ENCODE measurements at places on chromosomes 3 and 15.
A peak's percentile ranks its signal among the peaks of the same experiment; 100 is the strongest.

GRCh38 chr15:92664178-92664900 lies 8.8 kb upstream of the FAM174B start:
- DNase-seq, result no peak

- no peak for DNase-seq
Measured at GRCh38 chr3:59843821-59844220, 794.0 kb upstream of the CFAP20DC start.

DNA sequence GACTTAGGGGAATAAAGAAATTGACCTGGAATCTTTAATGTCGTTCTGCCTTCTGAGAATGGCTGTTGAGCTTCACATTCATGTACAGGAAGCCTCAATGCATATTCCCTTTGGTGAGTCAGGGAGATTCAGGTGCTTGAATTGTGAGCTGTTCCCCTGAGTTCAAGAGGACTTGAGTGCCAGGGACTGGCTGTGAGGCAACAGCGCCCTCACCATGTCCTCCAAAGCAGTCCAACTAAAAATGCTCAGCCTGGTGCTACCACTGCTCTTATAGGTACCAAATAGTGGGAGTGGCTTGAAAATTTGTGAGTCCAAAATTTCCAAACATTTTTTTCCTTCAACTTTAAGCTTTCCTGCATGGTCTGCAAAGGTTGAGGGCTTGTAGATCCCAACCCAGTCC lies 54.1 kb downstream of the LEO1 start:
- DNase-seq, result no peak

DNA sequence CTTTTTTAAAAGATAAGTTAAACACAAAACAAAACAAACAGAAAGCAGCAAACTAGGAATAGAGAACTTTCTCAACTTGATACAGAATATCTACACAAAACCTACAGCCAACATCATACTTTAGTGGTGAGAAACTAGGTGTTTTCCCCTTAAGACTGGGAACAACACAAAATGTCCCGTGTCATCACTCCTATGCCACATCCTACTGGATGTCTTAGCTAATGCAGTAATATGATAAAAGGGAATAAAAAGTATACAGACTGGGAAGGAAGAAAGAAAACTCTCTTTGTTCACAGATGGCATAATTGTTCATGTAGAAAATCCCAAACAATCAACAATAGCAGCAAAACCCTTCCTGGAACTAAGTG lies 45.9 kb downstream of the TMEM45A start:
- DNase-seq, result no peak

DNA sequence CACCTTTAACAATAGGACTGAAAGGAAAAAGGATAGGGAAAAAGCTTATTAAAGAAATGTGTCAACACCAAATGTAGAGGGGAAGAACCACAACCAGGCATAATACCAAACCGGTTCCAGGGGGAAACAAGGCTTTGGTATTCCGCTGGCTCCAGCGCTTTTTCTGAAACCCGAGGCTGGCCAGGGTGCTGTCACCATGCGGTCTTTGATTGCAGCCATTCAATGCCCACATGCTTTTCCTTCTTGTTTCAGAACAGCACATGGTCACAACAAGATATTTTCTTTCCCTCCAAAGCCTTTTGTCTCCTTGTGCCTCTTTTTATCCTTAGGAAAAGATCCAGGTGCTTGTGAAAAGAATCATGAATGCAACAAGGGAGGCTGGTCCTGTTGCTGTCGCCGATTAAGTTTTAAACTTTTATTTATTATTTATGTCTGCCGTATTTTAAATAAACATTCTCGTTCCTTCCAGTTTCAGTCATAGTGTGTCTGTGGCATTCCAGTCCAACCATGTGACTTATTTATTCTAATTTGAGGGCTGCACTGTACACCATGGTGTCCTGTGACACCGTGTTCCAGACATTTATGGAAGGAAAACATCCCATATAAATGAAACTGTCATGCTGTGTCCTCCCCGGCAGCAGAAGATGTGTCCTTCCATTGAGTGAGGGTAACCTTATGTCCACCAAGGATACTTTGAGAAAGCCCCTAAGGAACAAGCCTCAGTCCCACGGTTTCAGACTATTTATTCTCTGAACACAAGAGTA lies 41.1 kb downstream of the CCK start:
- no peak for DNase-seq

DNA sequence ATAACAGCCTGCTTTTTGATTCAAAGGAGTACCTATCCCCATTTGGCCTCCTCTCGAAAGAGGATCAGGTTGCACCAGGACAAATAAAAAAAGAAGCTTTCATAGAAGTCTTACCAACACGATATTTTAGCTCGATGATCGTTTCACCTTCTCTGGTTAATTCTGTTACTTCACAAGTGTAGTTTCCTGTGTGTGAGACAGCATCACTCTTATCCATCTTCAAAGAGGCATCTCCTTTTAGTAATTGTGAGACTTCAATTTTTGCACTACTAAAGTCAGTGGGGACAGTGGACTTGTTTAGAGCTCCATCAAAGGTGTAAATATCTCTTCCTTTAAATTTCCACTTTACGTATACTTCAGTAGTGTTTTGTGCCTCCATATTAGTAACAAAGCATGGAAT lies 11.0 kb downstream of the CD47 start:
- no peak for DNase-seq

DNA sequence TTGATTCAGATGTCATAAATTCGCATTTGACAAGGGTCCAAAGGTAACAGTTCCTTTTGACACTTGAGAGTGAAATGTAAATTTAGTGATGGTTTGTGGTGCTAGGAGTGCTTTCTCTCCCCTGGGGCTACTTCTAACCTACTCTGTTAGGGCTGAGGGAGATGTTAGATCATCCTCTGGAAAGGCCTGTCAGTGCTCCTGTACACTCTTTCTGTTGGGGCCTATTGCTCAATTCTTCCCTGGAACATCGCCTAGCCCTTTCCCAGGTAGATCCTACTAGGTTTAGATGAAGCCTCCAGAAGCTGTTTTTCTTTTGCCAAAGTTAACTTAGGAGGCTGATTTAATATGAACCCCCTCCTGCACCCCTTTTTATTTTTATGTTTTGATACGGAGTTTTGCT lies 1.4 kb downstream of the PCCB start:
- no peak for DNase-seq

- DNase-seq, result no peak
Measured at GRCh38 chr3:243356-243725, 46.8 kb downstream of the CHL1 start.

DNA sequence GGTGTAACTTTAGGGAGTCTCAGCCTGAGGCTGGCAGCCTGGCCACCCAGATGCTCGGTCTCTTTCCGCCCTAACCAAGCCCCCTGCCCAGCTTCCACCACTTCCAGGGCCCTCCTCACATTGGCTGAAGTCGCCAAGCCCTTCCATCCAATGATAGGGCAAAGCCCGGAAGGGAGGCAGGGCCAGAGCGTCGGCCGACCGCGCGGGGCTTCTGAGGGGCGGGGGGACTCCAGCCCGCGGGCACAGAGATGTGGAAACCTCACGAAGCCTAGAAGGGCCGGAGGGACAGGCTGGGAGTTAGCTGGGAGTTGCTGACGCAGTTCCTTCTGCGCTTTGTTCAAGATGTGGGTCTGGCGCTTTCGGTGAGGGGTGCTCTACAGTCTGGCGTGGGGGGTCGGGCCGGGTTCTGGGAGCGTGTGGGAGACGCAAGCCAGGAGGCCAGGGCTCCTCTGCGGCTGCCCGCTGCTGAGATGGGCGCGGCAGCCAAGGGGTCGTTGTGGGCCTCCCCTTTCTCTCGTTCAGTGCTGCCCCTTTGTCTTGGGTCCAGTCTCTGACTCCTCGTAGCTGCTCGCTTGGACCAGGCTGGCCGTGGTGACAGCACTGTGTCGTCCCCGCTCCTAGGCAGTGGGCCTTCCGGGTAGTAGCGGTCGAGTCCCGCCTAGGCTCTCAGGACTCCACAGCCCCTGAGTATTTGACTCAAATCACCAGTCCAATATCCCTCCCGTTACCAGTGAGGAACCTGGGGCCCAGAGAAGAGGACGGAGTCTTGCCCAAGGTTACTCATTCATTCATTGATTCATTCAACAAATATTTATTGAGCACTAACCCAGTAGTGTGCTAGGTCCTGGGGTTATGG lies at the start of gene ZNF660:
Gene ZNF660 (plus strand): TSS at position 319 of the 856 bp plus-strand sequence. CDS start 9,230 bp downstream, outside the sequence.
- peak; percentile 80 for DNase-seq

All from CMK (cell line).